ENCODE measurements at places on chromosomes 2 and 18. TPM values are rescaled to one million over a fixed set of nuclear protein-coding genes. Genes with fewer than 3 reads are reported as not detected.

DNA sequence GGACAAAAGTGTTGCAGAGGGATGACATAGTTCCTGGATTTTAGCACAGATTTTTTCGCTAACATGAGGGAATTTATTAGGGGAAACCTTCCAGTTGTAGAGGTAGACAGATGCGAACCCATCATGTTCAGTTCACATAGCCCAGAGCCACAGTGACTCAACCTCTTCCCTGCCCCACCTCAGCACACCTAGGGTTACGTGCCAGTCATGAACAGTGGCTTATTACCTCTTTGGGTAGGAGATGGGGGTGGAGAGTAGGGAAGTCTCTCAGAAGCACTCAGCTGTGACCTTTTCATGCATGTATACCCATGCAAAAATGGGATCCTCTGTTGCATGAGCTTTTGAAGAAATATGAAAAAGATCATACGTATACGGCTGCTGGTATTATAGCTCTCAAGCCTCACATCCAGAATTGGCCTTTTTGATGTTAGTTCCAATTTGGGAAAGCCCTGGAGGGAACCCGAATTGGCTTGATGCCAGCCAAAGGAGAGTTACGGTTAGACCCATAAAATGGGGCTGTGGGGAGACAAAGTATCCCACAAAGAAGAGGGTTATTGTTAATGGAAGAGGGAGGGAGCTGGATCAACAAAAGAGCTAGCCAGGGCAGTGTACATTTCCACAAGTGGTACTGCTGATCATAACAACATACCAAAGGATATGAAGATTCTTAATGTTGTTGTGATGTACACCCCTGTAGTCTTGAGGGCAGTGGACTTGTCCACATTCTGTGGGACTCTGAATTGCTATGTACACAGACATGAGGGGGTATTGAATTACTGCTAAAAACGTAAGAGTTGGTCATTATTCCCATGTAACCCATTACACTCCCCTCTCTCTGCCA, 4.9 kb downstream of the TANC1 start:
- DNase-seq: no peak

DNA sequence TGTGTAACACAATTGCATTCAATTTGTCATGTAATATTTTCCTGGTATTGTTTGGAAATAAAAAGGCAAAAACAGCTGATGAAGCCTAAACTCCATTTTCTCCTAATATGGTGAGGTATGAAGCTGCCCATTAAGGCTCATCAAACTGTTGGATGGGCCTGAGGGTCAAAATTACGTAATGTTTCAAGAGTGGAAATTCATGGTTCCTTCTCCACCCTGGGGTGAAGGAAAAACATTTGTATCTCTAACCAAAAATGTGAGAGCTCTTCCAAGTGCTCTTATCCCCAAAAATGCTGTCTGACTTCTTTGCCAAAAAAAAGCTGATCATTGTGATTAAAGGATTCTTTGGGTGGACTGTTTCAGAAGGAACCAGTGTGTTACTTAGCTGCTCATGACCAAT, 91.8 kb downstream of the ARHGAP28 start:
- DNase-seq: no peak

DNA sequence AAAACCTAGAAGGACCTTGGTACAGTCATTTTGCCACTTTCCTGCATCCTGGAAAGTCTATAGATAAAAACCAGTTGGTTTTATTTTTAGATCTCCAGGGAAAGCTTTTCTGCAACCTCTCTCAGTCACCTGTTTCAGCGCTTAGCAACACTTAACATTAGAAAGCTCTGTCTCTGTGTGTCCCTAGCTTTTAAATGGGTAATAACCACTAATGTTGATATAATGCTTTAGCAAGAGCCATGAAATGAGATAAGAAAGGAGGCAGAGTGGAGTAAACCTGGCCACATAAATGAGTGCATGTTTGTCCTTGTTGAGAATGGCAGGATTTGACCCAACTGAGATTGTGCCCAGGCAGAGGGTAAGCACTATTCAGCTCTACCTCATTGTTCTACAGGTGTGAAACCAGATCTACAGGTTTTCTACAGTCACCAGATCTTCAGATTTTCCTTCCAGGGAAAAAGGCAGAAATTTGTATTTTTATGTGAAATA, 44.8 kb downstream of the MARCHF4 start:
- no peak for DNase-seq

DNA sequence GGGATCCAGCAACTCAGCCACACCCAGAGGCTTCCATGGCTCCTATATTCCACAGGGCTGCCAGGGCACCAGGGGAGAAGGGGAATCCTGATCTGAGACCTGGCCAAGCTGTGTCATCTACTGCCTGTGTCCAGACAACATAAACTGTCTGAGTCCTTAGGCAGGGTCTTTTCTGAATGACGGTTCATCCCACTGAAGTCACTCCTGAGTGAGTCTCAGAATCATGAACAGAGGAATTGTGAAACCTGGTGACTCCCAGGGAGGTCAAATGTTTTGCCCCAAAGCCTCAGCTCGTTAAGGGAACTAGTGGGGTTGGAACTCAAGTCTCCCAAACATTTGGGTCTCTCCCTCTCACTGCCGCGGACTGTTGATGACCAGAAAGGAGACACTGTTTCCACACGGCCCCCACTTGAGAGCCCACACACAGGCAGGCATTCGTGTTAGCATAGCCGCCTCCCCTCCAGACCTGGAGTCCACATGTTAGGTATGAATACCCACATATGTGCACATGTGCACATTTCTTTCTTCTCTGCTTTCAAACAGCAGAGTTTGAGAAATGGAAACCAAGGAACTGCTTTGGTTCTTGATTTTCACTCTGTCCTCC, 125.0 kb upstream of the MSH6 start:
- no peak for DNase-seq

Gene LOXHD1
- 0.22 TPM for total RNA-seq

Gene PLCL1
- 22.0 TPM for total RNA-seq

Measured in spinal cord (tissue), 10 donors.